ENCODE measurements at places on chromosomes 7 and 10.

GRCh38 chr10:78972947-78973900, 95.5 kb upstream of the ZMIZ1 start:
- DNase-seq = peak; percentile 18

- no peak for DNase-seq
Observed at GRCh38 chr10:126569513-126570244, 100.8 kb downstream of the C10orf90 start.

DNA sequence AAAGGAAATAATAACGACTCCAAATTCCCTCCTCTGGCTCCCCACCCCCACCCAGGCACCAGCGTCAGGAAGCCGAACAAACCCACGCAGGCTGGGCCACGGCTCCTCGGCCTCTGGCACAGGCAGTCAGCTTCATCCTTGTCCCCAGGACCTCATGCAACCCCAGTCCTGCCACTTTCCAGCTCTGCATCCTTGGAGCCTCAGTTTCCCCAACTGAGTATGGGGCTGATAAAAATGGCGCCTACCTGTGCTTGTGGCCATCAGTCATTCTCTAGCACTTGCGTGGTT, 137.1 kb downstream of the RGS10 start:
- no peak for DNase-seq

DNA sequence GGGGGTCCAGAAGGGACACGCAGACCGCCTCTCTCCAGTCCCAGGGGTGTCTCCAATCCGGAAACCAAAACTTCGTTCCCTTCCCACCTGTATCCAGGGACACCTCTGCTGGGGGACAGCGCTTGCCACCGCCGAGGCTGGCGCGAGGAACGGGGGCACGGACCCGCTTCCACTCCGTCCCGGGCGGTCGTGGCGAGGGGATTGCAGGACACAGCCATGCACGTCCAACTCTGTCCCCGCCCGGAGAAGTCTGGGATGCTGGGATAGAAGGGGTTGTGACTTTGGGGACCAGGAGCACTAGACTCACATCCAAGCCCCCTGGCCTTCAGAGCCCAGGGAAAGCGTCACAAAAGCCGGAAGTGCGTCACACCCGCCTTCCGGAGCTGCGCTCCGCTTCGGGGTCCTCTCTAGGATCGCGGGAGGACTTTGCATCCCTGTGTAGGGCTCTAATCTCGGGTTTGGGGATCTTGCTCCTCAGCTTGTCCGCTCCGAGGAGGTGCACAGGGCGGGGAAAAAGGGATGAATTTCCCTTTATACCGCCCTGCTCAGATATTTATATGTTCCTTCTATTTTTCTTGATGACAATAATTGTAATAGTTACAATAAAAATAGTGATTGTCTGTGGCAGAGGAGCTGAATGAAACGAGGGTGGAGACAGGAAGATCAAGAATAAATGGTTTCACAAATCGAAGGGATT, at the start of gene FAM200A:
Gene FAM200A, minus strand, starts transcription at position 348 of the 697 bp plus-strand sequence. CDS start 3,707 bp downstream, outside the sequence.
- DNase-seq = peak; percentile 69

GRCh38 chr7:78565784-78566183, 767.2 kb downstream of the PHTF2 start:
- DNase-seq = no peak

- no peak for DNase-seq
Observed at GRCh38 chr10:97633921-97634320, 621 bp upstream of the MORN4 start.

GRCh38 chr7:80210400-80210799, 75.8 kb downstream of the GNAI1 start:
- no peak for DNase-seq

GRCh38 chr10:98533746-98534445, 87.2 kb upstream of the HPS1 start:
- no peak for DNase-seq

DNA sequence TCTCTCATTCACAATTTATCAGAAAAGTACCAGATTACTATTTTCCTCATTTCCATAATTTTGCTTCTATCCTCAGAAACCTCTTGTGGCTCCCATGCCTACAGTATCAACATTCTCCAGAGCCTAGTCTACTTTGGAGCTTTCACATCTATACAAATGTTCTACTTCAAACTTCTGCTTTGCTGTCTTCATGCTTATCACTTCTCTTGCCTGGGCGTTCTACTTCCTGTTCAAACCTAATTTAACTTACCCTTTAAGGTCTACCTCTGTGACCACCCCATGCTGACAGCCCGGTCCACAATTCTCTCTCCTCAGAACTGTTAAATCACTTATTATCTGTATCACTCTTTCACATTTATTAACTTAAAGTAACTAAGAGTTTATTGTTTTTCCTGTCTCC, 6.1 kb upstream of the PTPN12 start:
- no peak for DNase-seq

DNA sequence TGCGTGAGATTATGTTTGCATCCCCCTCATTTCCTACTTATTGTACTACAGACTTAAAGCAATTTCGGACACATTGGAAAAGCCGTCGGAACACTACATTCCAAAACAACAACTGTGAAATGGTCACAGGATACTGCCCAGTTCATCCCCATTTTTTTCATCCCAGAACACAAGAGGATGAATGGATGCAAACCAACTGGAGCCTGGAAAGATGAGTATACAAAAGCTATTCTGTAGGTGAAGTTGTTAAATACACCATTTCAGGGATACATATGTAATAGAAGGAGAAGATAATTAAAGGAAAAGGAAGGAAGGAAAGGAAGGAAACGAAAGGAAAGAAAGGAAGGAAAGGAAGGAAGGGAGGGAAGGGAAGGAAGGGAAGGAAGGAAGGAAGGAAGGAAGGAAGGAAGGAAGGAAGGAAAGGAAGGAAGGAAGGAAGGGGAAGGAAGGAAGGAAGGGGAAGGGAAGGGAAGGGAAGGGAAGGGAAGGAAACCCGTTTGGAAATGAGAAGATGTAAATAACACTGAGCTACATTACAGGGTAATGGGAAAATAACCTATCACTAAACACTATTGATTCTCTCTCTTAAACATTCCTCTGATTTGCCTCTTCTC, 48.6 kb upstream of the C7orf33 start:
- DNase-seq = no peak

- no peak for DNase-seq
Observed at GRCh38 chr7:157955348-157955999, 618.7 kb downstream of the DNAJB6 start.

GRCh38 chr7:123769371-123769770, 20.6 kb upstream of the WASL start:
- no peak for DNase-seq

Measured in T-helper 17 cell (primary cell).